ENCODE measurements at places on chromosomes 4 and X.

DNA sequence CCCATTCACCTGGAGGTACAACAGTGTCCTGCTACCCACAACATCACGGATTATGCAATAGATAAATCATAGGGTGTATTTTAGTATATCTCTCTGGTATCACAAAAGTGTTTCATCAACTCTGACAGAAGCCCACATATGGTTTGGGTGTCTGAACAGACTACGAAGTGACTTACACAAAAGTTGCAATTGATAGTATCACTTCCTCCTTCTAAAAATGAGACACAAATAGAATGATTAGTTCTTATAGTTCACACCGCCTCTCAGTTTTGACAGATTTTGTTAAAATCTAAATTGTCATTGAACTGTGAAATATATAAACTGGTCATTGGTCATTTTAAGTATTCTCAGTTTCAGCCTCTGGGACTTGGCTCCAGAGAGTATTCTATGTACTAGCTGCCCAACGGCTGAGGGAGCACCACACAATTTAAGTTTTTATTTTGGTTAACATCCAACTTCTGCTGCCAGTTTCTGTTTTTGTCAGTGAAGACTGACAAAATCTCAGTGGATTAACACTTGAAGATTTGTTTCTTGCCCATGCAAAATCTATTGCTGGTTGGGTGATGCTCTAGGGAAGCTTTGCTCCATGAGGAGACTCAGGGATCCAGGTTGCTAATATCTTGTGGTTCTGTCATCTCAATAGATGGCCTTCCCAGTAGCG is 113.8 kb upstream of the PUDP start:
- no peak for DNase-seq

- no peak for DNase-seq
Observed at GRCh38 chr4:8916906-8917305, 45.3 kb upstream of the HMX1 start.

- DNase-seq: no peak
Observed at GRCh38 chr4:86977621-86978184, 42.9 kb downstream of the AFF1 start.

DNA sequence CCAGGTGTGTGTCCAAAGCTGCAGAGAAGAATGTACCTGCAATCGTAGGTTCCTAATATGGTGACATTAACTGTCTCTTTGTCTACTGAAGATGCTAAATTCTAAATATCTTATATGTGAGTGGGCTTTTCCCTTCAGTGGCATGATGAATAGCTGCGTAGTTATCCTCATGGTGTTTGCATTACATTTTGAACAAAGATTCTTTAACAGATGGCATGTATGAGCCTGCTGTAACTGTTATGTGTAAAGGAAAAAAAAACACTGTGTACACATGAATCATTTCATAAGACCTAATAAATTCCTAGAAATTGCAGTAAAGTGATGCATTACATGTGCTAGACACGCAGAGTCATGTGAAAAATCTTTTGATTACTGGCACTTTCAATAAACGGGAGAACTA is 288.0 kb downstream of the SH2D1A start:
- no peak for DNase-seq

DNA sequence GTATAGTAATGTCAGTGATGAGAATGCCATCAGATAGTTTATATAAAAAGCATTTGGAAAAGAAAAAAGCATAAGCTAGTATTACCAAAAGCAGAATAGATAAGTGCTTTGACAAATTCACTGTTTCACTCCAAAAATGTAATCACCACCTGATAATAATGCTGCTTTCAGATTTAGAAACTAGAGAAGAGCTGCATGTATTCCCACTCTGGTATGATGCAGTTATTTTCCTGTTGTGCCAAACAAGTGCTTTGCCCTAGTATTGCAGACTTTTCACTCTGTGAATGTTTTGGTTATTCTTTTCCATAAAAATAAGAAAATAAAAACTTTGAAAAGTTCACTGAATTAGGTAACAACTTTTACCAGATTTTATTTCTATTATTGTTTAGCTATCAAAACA is 267.7 kb upstream of the TET2 start:
- no peak for DNase-seq

DNA sequence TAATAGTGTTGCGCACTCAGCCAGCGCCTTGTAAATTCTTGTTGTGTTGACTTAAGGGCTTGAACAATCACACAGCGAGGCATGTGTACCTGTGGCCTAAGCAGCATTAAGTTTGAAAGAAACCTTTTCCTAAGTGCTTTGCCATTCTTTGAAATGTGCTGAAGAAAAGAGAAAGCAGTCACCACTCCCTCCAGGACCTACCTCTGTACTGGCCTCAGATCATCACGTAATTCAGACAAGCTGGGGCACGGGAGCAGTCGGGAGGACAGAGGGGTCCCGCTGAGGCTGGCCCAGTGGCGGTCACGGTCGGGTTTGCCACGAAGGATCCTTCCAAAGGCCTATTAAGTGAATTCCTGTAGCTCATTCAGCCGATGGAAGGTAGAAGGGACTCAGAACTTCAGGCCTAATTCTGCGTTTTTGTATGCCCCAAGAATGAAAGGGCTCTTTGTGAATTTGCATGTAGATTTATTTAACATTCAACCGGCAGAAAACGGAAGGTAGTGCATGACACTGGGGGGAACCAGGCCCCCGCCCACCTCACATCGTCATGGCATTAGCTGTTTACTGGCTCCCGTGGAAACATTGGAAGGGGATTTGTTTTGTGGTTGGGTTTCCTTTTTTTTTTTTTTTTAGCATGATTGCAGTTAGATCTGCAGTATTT is 106.3 kb downstream of the TRAPPC11 start:
- DNase-seq: no peak

DNA sequence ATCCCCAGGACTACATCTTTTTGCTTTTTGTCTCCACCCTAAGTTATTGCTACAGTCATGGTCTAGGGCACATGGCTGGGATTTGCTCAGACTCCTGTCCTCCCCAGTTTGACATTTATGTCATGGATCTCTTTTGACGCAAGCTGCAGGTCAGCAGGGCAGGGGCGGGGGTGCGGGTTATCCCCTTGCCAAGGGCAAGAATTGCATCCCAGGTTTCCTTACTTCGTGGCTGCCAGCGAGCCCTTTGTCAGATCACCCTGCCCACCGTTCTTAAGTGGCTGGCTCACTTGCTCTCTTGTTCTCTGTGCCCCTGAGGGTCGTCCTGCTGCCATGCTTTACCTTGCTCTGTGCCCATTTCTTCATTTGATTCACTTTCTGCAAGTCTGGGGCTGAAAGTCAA is 21.1 kb upstream of the UBA1 start:
- no peak for DNase-seq

DNA sequence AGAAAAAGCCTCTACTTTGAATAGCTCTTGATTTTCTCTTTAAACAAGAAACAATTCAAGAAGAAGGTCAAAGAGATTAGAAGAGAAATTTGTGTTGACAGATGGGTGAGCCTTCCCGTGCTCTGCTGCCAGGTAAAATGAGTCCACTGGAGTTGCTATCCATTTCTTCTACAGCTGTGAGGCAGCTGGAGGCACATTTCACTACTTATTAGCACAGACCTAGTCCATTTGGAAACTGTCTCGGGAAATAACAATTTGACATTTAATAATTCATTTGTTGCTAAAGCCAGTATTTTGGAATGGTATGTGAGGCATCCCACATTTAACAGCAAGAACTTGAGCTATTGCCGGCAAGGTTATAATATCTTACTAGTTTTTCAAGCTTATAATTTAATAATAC is 396.8 kb upstream of the GRIA3 start:
- DNase-seq: no peak

GRCh38 chr4:94354474-94354896 is 11.8 kb upstream of the HPGDS start:
- DNase-seq: no peak

DNA sequence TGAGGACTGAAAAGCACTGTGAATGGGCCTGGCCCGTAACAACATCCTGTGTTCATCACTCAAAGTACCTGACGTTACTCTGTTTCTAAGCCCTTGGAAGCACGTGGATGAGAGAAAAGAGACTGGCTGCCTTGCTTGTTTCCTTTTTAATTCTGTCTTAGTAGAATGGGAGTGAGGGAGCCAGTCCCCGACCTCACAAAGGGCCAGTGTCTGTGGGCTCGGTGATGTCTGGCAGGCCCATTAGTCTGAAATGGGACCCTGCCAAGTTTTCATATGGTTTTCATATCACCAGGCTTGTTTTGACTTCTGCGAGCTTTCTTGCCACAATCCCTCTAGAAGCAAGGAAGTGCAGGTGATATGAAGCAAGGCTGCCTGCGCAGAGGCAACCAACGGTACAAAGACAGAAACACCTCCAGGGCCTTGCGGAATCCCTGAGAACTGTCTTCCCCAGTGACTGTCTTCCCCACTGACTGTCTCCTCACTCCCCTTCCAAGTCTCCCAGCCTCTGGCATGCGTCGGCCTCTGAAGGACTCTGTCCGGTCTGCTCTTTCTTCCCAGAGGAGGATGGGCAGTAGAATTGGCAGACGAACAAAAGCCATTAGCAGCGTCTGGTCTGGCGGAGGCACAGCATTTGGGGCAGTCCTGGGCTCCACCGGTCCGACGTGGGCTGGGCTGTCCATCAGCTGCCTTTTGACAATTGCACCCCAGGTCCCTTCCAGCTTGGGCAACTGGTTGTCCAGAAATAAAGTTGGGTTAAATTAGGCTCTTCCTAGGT is 20.2 kb upstream of the RASL11B start:
- no peak for DNase-seq

DNA sequence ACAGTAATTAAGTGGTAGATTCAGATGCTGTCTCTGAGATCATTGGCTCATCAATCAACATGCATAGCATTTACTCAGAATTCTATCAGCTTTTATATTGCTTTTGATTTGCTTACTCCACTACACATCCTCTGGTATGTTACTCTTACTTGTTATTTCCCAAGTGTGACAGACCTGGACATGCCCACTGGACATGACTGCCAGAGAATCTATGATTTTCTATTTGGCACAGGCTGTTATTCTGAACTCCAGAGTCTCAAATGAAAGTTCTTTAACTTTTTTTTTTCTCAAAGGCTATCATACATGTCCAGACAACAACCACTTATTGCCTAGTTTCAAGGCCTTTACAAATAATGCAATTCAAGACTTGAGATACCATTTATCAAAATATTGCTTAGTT is 116.1 kb upstream of the ARHGAP24 start:
- no peak for DNase-seq

- no peak for DNase-seq
Observed at GRCh38 chrX:12843668-12844279, 23.1 kb upstream of the TLR7 start.

DNA sequence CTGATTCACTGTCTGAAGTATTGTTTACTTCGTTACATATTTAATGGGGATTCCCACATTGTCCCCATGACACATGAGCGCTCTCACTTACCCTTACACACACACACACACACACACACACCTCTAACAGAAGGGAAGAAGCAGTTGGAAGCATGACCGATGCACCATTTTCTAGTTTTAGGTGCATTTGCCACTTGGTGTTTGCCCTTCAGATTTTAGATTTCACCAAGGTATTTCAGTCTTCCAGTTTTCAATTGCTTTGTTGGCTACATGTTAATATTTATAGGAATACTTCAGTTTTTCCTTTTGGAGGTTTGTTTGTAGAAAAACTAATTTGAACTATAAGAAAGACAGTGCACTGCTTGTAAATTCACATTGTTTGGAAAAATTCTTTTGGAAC is 3.1 kb downstream of the POU4F2 start:
- no peak for DNase-seq

- no peak for DNase-seq
Observed at GRCh38 chr4:69860521-69861298, 765 bp upstream of the SULT1E1 start.

GRCh38 chr4:55637272-55637820 is 1.2 kb upstream of the NMU start:
- no peak for DNase-seq

DNA sequence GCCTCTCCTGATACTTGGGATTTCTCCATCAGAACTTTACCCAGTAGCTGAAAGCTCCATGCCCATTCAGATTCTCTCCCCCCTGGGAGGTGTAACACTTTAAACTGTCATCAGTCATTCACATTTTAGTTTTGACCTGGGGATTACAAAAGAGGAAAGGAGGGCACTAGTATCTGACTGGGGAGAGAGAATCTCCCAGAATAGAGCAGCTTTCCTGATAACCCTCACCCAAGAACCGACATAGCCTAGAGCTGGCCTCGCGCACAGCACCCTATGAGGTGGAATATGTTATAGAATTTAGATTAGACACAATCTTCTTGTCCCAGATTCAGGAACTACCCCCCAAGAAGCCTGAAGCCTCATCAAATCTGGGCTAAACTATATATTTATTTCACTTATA is 950.2 kb upstream of the TENM3 start:
- DNase-seq: no peak

DNA sequence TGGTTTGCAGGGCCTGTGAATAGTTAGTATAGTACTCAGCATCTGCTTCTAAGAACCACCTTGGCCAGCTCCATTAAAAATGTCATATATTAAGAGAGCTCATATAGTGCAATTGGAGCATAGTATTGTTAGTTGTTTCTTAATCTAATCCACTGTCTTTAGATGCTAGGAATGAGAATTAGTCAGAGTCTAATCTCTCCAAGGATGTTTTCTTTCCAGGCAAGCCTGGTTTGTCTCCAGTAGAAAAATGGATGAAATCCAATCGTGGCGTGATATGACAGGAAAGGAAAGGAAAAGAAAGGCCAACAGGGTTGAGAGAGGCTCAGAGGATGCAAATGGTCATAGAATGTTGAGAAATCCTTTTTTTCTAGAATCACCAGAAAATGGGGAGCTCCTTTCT is 15.0 kb upstream of the TMEM164 start:
- DNase-seq: no peak

DNA sequence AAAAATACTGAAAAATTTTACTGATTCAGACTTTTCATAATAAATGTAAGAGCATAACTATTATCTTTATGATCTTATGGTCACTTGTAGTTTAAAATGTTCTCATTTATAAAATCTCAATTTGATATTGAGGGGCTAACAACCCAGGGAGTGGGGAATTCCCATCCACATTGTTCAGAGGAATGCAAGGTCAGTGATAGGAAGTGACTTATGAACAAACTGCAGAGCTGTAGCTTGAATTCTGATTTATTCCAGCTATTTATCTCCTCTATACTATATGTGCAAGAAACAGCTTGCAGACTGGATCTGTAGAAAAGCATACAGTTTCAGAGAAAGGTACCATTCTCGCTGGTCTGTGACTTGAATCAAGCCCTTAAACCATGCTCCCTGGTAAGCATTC is 61.6 kb downstream of the SEC24D start:
- DNase-seq: no peak

DNA sequence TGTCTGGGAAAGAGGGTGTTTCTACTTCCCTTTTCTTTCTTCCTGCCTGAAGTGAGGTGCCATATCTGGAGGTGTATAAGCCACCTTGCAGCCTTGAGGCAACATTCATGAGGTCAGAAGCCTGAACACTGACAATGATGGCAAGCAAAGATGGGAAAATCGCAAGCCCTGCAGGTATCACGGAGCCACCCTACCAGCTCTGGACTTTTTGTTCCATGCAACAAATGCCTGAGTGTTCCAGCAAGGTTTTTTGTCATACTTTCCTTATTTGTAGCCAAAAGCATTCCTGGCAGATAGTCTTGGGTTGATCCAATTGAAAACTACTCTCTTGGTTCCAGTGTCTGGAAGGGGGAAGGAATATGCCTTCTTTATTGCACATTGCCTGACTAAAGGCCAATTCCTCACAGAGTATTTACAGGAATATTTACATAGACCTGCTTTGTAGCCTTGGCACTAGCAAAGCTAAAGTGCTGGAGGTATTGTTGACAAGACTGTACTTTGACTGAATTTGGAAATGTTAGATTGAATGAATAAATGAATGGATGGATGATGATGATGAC is 14.4 kb upstream of the SOD3 start:
- no peak for DNase-seq
